ENCODE measurements at places on chromosomes 2 and 18.

DNA sequence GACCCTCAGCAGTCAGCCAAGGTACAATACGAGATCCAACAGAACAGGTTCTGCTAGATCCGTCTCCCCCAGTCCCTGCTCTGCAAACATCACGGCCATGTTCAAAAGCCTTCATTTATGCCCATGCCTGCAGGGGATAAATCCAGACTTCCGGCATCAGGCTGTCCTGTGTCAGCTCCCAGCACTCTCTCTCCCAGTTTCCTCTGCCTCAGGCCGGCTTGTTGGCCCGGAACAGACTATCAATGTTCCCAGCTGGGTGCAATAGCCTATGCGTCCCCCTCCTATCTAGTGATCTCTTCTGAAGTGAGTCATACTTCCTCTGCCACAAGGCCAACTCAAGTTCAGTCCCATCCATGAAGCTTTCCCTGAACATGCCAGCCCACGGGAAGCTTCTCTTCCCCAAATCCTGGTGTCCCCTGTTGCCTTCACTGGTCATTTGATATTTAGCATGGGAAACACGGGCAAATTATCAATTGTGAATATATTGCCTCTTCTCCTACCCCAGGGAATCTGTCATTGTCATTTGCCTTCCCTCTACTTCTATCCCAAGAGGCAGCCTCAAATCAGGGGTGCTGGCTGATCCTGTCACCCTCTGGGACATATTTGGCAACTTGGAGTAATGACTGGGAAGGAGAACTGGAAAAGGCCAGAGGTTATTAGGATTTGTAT lies 51.1 kb downstream of the CAPN13 start:
- DNase-seq = peak; percentile 87

- no peak for DNase-seq
Observed at GRCh38 chr2:69932596-69932922, 17.6 kb downstream of the MXD1 start.

DNA sequence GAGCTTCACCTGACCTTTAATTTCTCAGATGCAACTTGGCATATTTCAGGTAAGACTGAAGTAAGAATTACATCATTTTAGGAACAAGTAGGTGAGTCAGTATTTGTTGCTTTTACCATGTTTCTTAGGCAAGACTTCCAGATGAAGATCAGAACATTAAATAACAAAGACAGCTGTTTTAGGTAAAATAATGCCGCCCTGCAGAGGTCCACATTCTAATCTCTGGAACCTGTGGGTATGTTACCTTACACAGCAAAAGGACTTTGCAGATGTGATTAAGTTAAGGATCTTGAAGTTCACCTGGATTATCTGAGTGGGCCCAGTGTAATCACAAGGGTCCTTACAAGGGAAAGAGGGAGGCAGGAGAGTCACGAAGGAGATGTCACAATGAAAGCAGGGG lies 39.3 kb downstream of the ICOS start:
- DNase-seq = no peak

GRCh38 chr2:45469314-45470099 lies 141.6 kb downstream of the SRBD1 start:
- peak; percentile 32 for DNase-seq

DNA sequence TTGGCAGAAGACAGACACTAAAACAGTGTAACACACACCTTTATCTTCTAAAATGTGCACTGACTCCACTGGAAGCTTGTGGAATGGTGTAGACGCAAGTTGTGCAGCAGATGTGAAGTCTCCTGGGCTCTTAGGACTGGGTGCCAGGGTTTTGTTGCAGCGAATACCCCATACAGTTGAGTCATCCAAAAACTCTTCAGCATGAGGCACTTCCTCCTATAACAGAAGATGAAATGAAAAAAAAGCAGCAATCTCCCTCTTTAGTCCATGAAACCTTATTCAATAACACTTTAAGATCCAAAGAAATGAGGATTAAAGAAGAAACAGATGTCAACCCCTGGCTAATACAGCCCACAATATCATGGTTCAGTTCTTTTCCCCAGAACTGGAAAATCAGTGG lies 22.2 kb downstream of the BUB1 start:
- DNase-seq = no peak

DNA sequence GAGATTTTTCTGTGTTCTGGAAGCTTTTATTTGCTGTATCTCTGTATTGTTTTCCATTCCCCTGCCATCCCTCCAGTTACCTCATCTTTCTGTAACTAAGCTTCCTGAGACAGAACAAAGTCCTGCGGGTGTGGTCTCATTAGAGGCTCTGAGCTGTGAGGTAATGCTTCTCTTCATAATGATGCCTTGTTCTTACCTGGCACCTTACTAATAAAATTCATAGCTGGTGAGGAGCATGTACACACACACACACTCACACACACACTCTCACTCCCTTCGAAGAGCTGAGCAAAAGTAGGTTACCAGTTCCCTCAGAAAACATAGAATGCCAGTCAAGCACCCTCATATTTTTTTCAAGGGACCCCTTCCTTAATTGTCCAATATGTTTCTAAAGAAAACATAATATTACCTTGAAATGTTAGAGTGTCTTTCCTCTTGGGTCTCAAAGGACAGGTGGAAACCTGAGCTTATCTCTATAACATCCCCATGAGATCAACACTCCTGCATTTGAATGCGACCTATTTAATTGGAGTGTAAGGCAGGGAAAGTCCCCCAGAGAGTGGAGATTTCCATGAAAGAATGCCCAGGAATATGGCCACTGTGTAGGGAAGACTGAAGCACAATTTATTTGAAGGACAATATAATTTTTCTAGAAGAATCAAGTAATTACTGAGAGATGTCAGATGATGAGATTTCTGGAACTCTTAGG lies 161.6 kb upstream of the NCK2 start:
- no peak for DNase-seq

GRCh38 chr2:208794288-208794975 lies 387.8 kb downstream of the PTH2R start:
- no peak for DNase-seq

- no peak for DNase-seq
Observed at GRCh38 chr2:239035361-239035814, 187.5 kb downstream of the TWIST2 start.

DNA sequence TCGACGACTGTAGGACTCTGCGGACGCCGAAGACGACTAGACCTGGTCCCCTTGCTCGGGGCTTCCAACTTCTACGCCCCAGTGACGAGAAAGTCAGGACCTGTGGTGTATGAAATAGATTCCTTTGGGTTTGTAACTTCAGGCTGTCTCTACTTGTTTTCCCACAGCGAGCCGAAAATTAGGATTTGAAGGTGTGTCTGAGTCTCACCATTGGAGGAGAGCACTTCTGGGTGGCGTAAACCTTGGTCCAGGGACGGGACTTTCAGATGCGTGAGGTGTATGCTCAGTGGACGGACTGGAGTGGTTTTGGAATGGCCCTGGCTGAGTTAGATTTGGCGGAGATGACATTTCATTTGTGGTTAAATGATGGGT lies 1.3 kb downstream of the BIRC6 start:
- DNase-seq = no peak

DNA sequence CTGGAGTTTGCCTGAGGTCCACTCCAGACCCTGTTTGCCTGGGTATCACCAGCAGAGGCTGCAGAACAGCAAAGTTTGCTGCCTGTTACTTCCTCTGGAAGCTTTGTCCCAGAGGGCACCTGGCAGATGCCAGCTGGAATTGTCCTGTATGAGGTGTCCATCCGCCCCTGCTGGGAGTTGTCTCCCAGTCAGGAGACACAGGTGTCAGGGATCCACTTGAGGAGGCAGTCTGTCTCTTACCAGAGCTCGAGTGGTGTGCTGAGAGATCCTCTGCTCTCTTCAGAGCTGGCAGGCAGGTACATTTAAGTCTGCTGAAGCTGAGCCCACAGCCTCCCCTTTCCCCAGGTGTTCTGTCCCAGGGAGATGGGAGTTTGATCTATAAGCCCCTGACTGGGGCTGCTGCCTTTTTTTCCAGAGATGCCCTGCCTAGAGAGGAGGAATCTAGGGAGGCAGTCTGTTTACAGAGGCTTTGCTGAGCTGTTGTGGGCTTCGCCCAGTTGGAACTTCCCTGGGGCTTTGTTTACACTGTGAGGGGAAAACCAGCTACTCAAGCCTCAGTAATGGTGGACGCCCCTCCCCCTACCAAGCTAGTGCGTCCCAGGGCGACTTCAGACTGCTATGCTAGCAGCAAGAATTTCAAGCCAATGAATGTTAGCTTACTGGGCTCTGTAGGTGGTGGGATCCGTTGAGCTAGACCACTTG lies 34.7 kb downstream of the TFPI start:
- DNase-seq = no peak

DNA sequence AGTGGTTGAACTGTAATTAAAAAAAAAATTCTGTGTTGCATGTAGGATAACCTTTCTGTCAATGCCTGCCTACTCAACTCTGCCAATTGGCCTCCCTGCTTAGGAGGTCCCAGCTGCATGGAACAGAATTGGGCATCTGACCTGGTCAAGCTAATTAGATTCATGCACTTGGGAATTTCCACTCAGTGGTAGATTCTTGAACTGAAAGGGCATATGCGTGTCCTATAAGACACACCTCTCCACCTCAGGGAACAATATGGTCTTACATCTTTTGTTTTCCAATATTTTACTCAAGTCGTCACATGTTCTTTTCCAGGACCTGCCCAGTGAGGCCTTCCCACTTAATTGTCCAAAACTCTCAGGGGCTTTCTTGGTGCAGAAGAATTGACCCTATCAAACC lies 68.1 kb upstream of the TLK1 start:
- no peak for DNase-seq

DNA sequence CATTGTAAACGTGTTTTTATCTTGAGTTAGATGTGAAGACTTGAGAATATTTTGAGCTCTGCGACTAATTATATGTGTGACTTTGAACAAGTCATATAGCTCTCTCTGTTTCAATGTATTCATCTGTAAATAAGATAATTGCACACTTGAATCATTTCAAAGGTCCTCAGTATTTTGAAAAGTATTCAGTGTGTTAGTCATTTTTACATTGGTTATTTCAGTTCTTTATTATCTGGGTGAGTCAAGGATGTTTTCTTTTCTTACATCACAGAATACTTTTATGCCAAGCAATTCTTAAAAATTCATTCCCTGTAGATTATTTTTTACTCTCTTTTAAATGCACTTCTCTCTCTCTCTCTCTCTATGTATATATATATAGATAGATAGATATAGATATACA lies 1098.0 kb upstream of the ZEB2 start:
- DNase-seq = no peak

GRCh38 chr18:79787865-79788733 lies 9.6 kb upstream of the KCNG2 start:
- no peak for DNase-seq

- DNase-seq = no peak
Observed at GRCh38 chr2:140457483-140457882, 1673.3 kb downstream of the LRP1B start.

DNA sequence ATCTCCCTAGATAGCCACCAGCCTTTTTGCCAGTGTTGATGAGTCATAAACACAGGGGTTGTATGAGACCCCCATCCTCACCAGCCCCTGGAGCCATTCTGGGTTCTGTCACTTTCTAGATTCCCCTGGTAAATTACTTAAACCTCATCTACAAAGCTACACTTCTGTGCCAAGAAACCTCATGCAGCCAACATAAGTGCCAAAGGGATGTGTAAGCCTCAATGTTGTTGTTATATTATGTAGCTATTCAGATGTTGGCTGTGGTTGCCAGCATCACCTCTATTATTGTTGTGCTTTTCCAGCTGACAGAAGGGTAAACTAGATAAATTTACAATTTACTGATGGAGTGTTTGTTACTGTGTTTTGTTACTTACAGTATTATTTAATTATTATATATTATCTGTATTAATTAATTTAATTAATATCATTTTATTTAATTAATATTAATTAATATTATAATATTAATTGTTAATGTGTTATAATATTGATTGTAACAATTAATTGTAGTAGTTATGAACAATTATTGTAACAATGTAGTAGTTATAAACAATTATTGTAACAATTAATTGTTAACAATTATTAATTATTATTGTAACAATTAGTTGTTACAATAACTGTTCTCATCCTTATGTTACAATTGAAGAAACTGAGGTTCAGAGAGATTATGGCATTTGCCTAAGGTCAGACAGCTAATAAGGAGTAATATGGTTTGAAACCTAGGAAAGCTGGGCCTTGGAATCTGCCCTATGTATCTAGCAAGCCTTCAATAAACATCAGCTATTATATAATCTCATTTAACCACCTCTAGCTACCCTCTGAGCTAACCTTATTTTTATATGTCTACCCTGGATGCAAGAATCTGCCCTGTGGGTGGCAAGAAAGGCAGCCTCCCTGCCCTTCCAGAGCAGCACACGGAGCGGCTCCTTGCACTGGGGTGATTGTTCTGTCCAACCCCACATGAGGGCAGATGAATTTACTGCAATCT lies 36.1 kb downstream of the PSTPIP2 start:
- no peak for DNase-seq

DNA sequence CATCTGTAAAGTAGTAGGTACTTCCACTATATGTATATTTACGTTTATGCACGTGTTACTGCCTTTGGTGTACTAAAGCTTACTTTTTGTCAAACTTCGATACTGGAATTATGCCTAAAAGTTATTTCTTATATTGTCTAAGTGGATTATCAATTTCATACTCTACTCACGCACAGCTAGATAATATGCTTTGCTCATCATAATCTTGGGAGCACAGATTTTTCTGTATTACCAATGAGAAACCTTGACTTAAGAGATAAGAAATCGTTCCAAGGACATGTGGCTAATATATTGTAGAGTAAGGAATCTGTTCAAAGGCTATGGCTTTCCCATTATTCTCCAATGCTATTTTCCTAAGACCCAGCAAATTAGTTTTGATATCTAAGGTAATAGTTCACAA lies 6.5 kb downstream of the HSPE1 start:
- DNase-seq = no peak

DNA sequence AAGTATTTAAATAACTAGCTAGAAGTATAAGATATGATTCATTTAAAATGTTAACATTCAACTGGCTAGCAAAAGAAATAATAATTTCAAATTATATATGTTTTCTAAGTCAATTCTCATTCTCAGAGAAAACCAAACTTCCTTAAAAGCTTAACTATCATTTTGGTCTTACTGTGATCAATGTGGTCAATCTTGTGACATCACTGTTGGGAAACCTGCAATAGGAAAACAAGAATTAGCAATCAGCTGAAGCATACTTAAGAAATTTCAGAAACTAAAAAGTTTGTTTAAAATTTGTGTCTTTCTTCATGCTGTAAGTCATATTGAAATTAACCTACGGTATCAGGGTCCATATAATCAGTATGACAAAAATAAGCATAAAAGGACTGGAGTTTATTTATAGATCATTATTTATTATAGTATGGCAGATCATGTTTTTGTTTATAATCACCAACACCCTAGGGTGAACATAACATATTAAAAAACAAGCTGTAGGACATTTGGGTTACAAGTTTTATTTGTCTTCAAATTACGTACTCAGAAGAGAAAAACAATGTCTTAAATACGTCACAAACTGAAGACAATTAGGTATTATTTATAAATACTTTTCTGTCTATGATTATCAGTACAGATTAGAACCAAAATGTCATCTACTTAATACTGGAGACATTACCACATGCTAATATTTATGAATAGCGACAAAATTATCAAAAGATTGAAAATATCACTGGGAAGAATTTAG lies 60.5 kb downstream of the BAZ2B start:
- no peak for DNase-seq

- DNase-seq = no peak
Observed at GRCh38 chr18:64073971-64074370, 74.9 kb downstream of the LINC00305 start.

Measured in LNCaP clone FGC (cell line).